ENCODE measurements at places on chromosomes 2 and 18.

DNA sequence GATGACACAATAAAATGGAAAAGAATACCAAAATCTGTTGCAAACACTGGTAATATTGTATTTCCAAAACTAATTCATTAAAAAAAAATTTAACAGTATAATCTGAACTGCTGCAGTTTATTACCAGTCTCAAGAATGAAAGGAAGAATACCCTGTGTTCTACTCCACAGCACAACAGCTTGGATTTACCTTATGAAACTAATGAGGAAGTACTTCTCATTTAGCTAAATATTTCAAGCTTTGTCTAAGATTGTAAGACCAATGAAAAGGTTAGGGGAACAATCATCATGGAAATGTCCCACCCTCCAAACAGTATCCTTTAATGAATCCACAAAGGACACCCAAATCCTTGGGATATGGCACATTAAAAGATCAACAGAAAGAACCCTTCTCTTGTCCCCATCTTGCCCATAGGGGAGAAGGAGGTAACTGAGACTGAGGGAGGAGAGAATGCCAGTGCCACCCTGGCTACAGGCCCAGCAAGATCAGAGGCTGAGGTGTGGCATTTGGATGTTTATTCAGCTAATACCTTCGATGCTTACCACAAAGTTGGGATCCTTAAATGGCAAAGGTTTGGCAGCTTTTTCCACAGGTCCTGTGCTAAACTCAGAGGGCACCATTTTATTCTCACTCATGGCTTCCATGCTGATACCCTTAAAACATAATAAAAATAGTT, 17.7 kb downstream of the INO80C start:
- no peak for DNase-seq

DNA sequence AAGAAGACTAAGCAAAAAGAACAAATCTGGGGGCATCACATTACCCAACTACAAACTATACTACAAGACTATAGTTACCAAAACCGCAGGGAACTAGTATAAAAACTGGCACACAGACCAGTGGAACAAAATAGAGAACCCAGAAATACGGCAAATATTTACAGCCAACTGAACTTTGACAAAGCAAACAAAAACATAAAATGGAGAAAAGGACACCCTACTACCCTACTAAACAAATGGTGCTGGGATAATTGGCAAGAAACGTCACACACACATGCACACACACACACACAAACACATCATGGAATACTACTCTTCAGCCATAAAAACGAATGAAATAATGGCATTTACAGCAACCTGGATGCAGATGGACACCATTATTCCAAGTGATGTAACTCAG, 53.3 kb downstream of the SESTD1 start:
- DNase-seq: no peak

DNA sequence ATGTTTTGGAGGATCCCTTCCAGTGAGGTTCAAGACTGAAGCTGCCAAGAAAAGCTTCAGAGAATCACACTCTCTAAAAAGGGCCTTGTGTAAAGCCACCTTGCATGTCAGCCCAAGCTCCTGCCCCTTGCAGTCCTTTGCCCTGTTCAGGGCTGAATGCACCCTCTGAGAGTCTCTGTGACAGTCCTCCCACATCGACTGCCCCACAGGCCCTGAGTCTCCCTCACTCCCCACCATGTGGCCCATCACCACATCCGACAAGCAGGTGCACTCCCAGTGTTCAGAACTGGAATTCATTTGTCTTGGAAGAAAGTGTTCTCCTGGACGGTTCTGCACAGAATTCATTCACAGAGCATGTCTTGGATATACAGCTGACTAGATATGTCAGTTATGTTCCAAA, 31.0 kb downstream of the BCL11A start:
- no peak for DNase-seq

DNA sequence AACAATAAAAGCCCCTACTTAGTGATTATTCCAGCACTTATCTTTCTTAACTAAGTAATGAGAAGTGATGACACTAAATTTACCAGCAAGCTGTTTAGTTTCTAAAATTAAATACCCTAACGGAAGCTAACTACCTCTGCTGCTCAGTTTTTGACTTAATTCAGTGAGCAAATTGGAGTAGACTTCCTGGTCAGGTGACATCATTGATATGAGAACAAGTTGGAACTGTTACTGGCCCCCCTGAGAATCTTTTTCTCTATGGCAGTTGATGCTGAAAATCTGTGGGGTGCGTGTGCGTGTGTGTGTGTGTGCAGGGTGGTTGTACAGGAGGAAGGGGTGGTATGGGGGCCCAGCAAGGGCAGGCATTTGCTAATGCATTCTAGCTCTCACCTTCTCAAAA, 35.5 kb upstream of the BMP10 start:
- no peak for DNase-seq

GRCh38 chr18:57435846-57436190, 644 bp downstream of the ONECUT2 start:
- DNase-seq: no peak

DNA sequence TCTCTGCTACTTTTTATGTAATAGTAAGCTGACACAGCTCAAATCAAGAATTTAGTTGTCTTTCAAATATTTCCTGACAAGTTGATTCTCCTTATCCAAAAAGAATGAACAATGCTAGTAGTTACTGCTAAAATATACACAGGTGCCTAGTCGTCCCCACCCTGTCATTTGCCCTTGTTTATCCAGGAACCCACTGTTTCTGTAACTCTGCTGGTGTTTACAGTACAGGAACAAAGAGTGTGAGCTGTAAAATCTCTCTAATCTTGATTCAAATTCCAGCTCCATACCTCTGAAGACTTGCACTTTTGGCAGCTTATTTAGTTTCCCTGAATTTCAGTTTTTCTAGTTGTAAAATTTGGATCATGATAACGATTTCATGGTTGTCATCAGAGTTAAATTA, 21.1 kb upstream of the SCYGR2 start:
- DNase-seq: no peak

DNA sequence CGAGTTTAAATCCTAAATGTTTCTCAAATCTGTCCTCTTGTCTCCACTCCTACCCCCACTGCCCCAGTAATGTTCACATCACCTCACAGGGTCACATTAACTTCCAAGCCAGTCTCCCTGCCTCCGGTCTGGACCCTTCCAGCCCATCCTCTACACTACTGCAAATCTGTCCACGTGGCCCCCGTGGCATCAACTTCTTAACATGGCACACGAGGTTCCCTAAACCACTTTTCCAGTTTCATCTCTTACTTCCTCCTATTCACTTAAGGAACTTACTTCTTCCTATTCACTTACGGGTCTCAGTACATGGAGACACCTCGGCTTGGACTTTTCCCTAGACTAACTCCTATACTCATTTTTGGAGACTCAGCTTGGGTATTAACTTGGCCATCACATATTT, 27.0 kb downstream of the MRPL33 start:
- DNase-seq: no peak

DNA sequence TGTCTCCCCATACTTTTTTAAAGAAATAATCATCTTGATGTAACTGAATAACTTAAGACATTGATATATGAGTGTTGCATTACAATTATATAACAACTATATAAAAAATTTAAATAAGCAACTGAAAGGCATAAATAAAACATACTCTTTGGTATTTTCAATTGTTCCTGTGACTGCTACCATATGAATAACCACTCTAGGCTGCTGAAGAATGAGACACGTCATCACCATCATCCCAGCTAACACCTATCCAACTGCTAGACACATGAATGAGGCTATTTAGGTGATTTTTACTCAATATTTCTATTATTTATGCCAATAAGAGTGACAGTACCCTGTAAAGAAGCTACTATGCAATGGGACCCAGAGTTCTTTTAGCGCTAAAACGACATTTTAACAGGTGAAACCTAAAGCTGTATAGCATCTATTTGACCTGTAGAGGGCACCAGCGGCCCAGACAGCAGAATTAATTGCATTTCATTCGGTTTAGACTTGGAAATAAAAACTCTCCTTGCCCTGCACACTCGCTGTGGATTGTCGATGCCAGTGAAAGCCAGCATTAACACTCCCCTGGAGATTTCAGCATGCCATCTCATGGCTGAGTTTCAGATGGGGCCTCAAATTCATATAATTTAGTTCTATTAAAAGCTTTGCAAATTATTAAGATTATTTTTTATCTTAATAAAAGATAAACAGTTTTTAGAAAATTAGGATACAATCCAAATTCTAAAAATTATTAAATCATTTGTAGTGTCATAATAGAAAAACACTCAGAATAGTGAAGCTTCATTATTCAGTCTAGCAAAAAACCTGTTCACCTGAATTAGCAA, 89.4 kb upstream of the MAP2 start:
- DNase-seq: no peak

DNA sequence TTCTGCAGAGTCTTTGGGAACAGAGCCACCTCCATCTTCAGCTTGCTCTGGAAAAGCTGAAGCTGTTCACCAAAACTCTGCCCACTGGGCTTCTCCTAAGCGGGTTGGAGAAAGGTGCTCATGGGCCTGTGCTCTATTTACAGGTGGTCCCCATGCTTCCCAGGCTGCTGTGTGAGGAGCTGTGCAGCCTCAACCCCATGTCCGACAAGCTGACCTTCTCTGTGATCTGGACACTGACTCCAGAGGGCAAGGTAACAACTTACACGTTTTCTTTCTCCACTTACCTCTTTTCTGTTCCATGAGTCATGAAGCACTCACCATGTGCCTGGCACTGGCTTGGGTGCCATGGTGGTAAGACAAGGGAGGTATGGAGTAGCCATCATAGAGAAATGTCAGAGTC, 129.5 kb upstream of the ALPP start:
- DNase-seq: no peak

DNA sequence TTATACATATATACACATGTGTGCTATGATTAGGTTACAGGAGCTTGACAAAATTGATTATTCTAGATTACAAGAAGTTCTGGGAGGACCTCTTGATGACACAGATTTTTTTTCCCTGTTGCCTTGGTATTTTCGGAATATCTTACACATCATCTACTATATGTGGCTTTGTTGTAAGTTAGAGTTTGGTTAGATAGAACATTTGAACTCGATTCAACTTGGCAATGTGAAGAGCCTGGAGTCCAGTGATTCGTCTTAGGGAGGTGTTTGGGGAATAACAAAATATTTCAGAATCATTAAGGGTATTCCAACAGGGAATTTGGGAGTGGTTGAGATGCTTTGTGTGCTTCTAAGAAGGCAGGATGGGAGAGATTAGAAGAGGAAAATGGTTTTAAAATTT, 39.3 kb upstream of the EFEMP1 start:
- no peak for DNase-seq

GRCh38 chr2:181104512-181105115, 124.2 kb downstream of the UBE2E3 start:
- peak; percentile 7 for DNase-seq

- no peak for DNase-seq
These were observed 76.4 kb downstream of the SPATS2L start for GRCh38 chr2:200382874-200383273.

GRCh38 chr18:79697178-79697577, 17.6 kb downstream of the CTDP1 start:
- DNase-seq: no peak

- DNase-seq: no peak
These were observed 91.6 kb upstream of the MGAT4A start for GRCh38 chr2:98822301-98823164.

- no peak for DNase-seq
These were observed 25.6 kb upstream of the GREB1 start for GRCh38 chr2:11508279-11508678.

DNA sequence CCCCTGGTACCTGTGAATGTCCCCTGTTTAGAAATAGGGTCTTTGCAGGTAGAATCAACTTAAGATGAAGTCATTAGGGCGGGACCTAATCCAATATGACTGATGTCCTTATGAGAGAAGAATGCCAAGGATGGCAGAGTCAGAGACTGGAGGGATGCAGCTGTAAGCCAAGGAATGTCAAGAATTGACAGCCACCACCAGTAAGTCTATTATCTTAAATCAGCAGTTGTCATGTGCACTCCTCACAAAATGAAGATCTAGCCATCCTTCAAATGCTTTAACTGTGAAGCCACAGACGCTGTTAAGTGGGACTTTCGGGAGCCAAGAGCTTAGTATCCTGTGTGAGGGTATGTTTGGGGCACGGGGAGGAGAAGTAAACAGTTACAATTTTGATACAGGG, 83.2 kb downstream of the ITGA4 start:
- no peak for DNase-seq

GRCh38 chr2:201218780-201219179, 35.8 kb downstream of the CASP10 start:
- DNase-seq: no peak

DNA sequence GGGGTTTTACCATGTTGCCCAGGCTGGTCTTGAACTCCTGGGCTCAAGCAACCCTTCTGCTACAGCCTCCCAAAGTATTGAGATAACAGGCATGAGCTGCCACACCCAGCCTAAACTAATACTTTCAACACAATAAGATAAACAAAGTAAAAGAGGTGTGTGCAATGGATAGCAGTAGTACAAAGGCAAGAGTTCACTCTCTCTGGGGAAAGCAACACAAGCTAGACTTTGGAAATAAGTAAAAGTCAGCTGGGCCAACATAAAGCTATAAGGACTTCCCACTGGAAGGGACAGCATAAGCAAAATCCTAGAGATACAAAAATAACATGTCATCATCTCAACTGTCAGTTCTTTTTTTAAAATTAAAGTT, 5.2 kb upstream of the NOSTRIN start:
- no peak for DNase-seq

DNA sequence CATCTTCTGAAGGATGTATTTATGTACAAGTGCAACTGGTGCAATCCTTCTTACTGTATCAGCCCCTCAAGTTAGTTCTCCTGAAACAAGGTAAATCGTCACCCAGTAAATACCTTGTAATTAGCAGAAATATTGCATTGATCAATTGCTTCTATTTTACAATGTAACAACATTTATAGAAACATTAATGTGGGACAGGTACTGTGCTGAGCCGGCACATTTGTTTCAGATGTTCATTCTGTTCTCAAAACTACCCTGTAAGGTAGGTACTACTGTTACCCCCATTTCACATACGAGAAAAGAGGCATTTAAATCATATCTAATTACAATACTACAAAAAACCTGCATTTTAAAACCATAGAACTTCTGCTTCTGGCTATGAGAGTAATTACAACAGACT, 19.5 kb downstream of the RTN4 start:
- no peak for DNase-seq

DNA sequence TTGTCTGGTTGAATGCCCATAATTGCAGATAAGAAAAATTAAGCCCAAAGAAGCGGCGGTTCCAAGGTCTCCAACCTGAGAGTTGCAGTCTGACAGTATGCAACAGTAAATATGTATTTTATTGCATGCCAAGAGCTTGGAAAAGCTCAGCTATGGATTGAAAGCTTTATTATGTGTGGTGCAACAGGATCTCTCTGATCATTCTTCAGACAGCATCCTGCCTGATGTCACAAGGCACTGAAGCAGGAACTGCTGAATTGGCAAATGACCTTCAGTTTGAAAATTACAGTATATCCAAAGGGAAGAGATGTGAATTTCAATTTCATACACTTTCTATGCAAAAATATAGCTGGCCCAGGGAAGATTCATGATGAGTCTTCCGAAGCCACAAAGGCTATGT, 42.5 kb downstream of the DOCK10 start:
- no peak for DNase-seq

- no peak for DNase-seq
These were observed 649.8 kb downstream of the ARHGAP15 start for GRCh38 chr2:143779021-143779420.

GRCh38 chr2:124267794-124268193, 242.7 kb downstream of the CNTNAP5 start:
- DNase-seq: no peak

GRCh38 chr2:41998186-41999127, 49.4 kb upstream of the PKDCC start:
- DNase-seq: no peak

GRCh38 chr2:85756822-85757435, 3.1 kb downstream of the ATOH8 start:
- no peak for DNase-seq
